Coronary artery (tissue), 2 donors: ENCODE measurements at places on chromosomes 12 and 14.

GRCh38 chr14:58501214-58501816, 73.8 kb downstream of the KIAA0586 start:
- DNase-seq, result no peak

- DNase-seq, result no peak
Observed at GRCh38 chr12:110337912-110338710, 57.1 kb downstream of the ATP2A2 start.

DNA sequence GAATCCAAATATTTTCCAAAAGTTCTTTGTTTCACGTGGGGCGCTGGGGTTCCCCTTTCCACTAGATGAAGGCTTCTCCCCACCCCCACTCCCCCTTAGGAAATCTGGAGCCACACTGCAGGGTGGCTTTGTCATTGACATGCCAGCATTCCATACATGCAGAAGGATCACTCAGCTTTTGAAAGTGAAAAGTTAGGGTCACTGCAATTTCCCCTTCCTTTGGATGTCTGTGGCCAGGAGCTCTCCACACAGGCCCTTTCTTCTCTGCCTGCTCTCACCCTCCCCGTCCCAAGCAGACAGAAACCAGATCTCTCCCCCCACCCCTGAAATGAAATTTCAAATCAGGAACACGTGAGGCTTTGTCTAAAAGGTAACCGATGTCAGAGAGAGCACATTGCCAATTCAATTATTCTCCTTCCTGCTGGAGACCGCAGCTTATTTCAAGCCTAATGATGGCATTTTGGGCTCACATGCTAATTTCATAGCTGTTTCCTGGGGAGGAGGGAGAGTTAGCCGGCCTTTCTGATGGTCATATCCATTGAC, 153.9 kb upstream of the RFLNA start:
- DNase-seq, result no peak

GRCh38 chr12:24767016-24767415, 181.9 kb downstream of the BCAT1 start:
- DNase-seq, result no peak

GRCh38 chr14:68018598-68018997, 199.0 kb downstream of the RAD51B start:
- DNase-seq, result no peak

- DNase-seq, result no peak
Observed at GRCh38 chr14:76117789-76118484, 33.8 kb upstream of the GPATCH2L start.

DNA sequence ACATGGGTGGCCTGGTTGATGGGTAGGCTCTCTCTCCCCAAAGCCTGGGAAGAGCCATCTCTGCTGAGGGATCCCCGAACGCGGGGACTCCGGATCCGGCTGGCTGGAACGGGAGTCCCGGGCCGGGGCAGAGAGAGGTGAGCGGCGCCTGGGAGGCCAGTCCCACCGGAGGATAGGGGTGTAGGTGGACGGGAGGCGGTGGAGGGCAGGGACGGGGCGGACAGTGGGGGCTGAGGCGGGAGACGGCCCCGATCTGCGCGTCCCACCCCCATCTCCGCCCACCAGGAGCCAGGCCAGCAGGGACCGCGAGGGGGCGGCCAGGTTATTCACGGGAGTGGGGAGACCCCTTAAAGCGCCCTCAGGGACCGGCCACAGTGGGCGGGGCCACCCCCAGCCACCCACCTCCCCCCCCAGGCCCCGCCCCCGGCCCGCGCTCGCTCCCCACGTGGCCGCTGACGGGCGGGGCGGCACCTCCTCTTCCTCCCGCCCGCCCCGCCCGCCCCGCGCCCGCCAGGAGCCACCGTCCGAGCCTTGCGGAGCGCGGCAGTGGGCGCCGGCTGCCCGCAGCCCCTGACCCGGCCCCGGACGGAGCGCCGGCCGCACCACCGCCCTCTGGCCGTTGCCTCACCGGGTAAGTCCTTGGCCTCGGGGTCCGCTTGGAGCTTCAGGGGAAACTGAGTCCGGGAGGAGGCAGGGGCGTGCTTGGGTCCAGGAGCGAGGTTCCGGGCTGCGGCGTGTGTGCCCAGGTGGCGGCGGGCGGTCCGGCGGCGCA, at the start of gene INF2:
Gene INF2 (plus strand): TSS at position 510 of the 772 bp plus-strand sequence. CDS start 11,748 bp downstream, outside the sequence.
- no peak for DNase-seq

DNA sequence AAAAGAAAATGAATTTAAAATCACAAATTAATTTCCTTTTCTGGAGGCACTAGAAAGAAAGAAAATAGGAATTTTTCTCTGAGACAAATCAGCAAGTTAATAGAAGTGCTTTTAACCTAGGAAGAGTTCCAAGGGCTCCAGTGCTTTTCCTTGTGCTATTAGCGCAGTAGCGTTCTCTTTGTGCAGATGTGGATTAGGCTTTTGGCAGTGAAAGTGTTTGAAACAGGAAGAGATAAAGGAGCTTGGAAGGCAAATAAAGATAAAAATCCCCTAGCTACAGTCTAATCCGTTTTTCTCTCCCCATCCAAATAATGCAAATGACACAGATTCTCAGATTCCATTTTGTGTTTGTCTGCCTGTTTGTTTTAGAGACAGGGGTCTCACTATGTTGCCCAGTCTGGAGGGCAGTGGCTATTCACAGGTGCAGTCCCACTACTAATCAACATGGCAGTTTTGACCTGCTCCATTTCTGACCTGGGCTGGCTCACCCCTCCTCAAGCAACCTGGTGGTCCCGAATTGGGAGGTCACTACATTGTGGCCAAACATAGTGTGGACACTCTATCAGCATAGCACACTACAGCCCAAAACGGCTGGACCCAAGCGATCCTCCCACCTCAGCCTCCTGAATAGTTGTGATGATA, 166.1 kb downstream of the PAWR start:
- no peak for DNase-seq

GRCh38 chr12:105175397-105175990, 60.5 kb downstream of the APPL2 start:
- DNase-seq, result no peak

DNA sequence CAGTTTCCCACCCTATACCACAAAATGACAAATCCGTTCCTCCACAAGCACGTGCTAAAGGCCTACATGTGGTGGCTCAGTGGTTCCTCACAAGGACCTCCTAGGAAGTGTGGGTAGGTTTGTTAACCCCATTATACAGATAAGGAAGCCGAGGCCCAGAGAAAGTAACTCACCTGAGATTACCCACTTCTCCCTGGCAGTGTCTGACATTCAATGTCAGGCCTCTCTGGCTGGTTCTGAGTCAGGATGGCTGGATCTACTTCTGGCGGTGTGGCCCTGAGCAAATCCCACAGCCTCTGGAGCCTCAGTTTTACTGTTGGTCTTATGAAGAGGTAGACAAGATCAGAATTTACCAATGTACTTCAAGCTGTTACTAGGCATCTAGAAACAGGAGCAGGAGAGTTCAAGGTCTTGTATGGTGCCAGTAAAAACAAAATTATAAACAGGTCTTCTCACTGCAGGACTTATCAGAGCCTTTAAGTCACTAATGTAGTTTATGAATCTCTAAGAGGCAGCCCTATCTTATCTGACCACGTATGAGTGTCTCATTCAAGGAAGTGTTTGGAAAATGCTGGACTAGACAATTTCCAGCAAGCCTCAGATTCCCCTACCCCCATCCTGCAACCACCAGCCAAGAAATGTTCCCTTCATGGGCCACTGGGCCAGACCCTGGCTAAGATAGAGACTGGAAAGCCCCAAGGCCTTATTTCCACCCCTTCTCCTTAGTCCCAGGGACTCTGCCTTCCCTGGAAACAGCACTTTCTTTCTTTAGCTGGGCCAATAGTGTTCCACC, 4.2 kb downstream of the HSPB8 start:
- no peak for DNase-seq

GRCh38 chr14:95137804-95138167, 19.5 kb downstream of the DICER1 start:
- DNase-seq, result no peak

DNA sequence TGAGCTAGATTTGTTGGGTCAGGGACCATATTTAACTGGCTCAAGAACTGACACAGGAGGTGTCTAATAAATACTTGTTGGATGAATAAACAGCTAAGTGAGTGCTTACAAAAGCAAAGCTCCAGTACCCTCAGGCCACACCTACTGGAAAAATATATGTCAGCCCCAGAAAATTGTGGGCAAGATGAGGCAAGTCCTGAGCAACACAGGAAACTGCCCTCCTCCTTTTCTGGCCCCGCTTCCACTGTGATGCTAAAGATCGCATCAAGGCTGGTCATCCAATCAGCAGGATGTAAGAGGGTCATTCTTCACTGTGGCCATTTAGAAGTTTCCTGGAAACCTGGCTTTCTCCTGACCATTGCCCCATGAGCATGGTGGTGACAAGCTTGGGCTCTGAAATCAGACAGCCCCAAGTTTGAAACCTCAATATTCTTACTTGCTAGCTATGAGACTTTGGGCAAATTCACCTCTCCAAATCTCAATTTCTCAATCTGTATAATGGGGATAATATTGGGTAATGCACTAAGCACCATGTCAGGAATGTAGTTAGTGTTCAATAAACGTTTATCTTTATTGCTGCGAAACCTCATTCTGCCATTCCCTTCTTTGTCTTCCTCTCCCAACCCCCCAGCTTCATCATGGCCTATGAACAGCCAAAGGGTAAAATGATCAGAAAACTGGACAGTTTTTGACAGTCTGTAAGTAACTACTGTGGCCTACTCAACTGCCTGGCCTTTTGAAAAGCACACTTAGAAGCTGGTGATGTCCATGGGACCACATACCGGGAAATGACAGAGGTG, 139.3 kb upstream of the PZP start:
- DNase-seq, result no peak

GRCh38 chr14:37147310-37147880, 25.0 kb downstream of the SLC25A21 start:
- DNase-seq, result no peak

DNA sequence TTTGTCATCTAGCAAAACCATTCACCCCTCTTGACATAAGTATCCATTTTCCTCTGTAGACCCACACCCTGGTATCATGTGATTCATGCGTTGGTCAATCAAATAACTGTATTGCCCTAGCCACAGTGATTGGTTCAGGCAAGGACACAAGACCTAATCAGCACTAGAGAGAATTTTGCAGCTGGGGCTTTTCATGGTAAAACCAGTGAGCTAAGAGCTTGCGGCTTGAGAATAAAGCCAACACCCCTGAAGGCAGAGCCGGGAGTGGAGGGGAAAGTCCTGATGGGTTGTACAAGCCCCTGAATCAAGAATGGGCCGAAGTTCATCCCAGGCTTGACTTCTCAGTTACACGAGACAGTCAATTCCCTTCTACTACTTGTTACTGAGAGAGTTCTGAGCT, 33.2 kb upstream of the LTBP2 start:
- DNase-seq, result no peak

GRCh38 chr12:105225505-105226015, 10.4 kb downstream of the APPL2 start:
- no peak for DNase-seq

DNA sequence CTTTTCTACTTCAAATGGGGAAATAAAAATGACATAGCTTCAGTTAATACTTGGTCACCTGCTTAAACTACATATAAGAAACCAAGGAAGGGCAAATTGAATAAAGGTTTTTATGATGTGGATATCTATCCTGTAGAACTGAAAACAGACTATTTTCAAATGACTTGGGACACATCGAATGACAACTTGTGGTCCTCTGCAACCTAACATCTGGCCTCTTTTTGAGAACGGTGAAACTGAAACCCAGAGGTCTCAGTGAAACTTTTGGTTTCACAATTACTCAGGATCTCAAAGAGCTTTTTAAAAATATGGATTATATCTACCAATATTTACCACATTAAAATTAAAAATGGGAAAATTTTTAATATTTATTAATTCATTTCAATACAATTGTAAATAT, 65.2 kb downstream of the PPP2R5E start:
- DNase-seq, result no peak
